ENCODE measurements at places on chromosomes 5 and 9. TPM values are rescaled to one million over a fixed set of nuclear protein-coding genes. Genes with fewer than 3 reads are reported as not detected.

DNA sequence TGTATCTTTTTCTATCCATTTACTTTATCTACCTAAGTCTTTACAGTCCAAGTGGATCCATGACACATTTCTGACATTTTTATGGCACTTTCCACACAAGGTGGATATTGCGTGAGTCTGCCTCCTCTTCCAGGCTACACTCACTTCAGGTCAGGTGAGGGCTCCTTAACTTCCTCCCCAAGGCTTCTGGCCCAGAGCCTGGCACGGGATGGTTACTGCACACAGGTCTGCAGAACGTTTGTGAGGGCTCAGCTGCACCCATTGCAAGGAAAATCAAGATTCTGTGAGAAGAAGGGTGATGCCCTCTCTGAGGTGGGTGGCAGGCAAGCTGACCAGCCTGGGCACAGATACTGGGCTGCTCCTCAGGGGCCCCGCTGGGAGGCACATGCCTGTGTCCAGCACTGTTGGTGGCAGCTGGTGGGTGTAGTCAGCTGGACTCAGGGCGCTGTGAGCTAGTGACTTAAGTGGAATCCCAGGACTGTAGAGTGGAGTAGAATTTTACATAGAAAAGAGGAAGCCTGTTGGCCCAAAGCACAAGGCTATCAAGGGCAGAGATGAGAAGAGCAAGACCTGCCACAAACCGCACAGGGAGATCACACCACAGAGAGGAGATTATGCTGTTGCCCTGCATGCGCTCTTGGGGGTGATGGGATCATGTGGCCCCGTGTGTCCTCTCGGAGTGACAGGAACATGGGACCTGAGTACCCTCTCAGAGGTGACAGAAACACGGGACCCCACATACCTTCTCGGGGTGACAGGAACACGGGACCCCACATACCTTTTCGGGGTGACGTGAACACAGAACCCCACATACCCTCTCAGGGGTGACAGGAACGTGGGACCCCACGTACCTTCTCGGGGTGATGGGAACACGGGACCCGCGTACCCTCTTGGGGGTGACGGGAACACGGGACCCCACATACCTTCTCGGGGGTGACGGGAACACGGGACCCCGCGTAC lies 21.3 kb downstream of the AHRR start:
- no peak for DNase-seq
- H3K27ac ChIP-seq: no peak overlapping the region
- no peak overlapping the region for H3K4me3 ChIP-seq
- H3K27me3 ChIP-seq: peaks cover 43% of the 10 kb centered on the region

- no peak overlapping the region for H3K27ac ChIP-seq
- DNase-seq: no peak
- peaks cover 27% of the 10 kb centered on the region for H3K36me3 ChIP-seq
These were observed 103.0 kb downstream of the AOPEP start for GRCh38 chr9:94829380-94830070.

DNA sequence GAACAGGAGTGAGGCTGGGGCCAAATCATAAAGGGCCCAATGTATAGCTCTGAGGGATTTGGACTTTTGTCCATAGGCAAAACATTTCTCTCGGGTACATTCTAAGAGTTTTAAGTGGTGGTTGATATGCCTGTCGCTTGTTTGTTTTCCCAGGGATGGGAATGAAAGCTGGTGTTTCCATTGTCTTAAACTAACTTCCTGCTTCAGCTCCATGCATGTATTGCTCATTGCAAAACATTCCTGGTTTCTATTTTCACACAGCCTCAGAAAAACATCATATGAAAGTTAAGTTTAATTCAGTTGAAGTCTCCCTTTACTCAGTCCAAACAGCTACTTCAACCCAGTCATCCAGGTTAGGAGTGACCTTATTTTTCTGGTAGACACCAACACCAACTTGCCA lies 235.0 kb downstream of the ACTL7B start:
- no peaks in the 10 kb centered on the region for H3K36me3 ChIP-seq
- no peak overlapping the region for H3K4me3 ChIP-seq
- H3K27me3 ChIP-seq: no peaks in the 10 kb centered on the region
- H3K27ac ChIP-seq: no peak overlapping the region
- DNase-seq: no peak
- H3K4me1 ChIP-seq: no peaks in the 10 kb centered on the region

DNA sequence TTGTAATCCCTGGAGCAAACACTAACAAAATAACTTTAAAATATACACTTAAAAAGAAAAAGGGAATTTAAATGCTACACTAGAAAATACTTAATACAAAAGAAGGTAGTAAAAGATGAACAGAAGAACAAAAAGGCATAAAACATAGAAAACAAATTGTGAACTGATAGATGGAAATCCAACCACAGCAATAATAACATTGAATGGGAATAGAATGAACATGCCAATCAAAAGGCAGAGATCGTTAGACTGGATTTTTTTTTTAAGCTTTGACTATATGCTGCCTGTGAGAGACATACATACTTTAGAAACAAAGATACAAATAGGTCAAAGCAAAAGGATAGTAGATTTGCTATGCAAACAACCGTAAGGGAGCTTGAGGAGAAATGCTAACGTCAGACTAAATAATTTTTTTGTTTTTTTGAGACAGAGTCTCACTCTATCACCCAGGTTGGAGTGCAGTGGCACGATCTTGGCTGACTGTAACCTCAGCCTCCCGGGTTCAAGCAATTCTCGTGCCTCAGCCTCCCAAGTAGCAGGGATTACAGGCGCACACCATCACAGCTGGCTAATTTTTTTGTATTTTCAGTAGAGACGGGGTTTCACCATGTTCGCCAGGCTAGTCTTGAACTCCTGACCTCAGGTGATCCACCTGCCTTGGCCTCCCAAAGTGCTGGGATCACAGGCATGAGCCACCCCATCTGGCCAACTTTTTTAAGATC lies 6.5 kb downstream of the ABO start:
- H3K36me3 ChIP-seq: no peaks in the 10 kb centered on the region
- DNase-seq: no peak
- no peak overlapping the region for H3K27ac ChIP-seq
- no peaks in the 10 kb centered on the region for H3K4me1 ChIP-seq

GRCh38 chr9:93223260-93224180 lies 39.6 kb downstream of the WNK2 start:
- peaks cover 16% of the 10 kb centered on the region for H3K4me1 ChIP-seq
- H3K27ac ChIP-seq: no peak overlapping the region
- DNase-seq: no peak
- H3K4me3 ChIP-seq: no peak overlapping the region
- H3K36me3 ChIP-seq: no peaks in the 10 kb centered on the region

DNA sequence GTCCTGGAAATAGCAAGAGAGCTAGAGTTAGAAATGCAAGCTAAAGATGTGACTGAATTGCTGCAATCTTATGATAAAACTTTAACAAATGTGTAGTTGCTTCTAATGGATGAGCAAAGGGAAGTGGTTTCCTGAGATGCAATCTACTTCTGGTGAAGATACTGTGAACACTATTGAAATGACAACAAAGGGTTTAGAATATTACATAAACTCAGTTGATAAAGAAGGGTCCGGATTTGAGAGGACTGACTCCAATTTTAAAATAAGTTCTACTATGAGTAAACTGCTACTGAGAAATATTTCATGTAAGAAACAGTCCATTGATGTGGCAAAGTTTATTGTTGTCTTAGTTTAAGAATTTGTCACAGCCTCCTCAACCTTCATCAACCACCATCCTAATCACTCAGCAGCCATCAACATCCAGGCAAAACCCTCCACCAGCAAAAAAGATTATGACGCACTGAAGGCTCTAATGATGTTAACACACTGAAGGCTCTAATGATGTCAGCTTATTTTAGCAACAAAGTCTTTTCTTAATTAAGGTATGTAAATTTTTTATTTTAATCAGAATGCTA lies 376.2 kb downstream of the CDH10 start:
- no peak overlapping the region for H3K27ac ChIP-seq
- H3K4me1 ChIP-seq: no peaks in the 10 kb centered on the region
- no peaks in the 10 kb centered on the region for H3K27me3 ChIP-seq

DNA sequence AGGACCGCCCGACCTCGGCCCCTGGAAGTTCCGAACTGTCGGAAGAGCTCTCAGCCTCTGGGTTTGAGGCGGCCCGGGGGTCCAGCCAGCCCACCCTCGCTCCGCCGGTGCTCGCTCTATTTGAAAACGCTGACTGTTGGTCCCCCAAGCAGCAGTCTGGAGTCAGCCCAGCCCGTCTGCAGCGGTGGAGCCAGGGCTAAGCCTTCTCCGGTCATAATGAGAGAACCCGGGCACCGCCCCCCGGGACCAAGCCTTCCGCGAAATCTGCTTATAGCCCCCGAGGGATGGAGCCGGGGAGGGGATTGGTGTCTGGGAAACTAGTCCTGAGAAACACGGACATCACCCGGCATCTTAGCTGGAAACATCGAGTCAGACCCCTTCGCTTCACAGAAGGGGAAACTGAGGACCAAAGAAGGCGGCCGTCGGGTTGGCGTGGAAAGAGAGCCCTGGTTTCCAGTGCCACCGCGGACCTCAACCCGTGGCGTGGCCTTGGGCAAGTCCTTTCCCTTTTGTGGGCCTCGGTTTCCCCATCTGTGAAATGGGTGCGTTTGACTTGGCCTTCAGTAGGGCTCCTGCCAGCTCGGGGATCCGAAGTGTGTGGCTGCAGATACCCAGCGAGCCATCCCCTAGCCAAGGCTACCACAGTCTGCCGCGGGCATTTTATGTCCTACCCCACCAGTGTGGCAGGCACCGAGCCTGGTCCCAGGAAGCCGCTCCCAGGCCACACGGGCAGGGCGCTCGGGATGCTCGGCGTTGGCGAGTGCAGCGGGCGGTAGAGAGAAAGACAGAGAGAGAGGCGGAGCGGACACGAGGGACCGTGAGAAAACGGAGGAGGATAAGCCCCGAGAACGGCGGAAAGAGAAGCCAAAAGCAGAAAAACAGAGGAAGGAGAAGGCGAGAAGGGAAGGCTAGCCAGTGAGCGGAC lies 857 bp downstream of the ADAM19 start:
- H3K4me1 ChIP-seq: peaks cover 76% of the 10 kb centered on the region
- peak overlapping the region; percentile 99 for H3K4me3 ChIP-seq
- peak; percentile 51 for DNase-seq

The TAF11L10 gene
- not detected for total RNA-seq

The ADAMTS12 gene
- total RNA-seq: not detected

The CAPSL gene
- total RNA-seq: not detected

The CCDC69 gene
- total RNA-seq: 98.9 TPM

The MOB3B gene
- total RNA-seq: 7.3 TPM

The OR1Q1 gene
- not detected for total RNA-seq

The SPATA6L gene
- total RNA-seq: not detected

Data from activated B cell treated with CpG ODN at 0.5 μM for 24 hours (primary cell).